CD4-positive, alpha-beta T cell treated with Interleukin-4 for 4 hours (primary cell): ENCODE measurements at places on chromosomes 13 and 19.

DNA sequence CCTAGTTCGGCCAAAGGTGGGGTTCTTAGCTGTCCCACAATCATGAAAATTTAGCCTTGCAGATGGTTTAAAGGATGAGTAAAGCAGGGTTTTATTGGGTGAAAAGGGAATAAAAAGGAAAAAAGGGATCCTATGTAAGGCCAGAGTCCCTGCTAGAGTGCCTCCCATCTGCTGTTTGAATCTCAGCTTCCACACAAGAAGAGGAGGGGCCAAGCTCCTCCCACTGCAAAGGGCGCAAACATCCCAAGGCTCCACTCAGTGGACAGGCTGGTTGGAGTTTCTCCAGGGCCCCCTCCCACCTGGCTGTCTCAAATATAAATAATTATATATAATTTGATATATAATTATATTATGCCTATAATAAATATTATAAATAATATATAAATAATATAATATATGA is 1272.1 kb upstream of the PCDH20 start:
- no peak for DNase-seq

DNA sequence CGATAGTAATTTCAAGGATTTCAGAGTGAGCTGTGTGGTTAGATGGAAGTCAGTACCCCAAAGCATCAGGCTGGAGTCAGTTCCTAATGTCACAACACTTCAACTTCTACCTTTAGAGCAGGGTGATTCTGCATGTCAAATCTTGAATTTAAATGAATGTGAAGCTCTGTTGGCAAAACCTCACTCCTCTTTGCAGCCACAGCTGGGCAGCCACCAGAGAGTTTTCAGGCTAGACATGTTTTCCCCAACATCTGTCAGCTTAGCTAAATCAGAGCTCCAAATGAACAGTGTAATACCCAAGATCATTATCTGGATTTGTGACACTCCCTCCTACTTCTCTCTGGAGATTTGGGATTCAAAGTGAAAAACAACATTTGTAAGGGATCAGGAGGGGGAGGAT is 33.7 kb upstream of the OLFM4 start:
- DNase-seq: no peak

GRCh38 chr13:32253911-32254399 is 61.2 kb downstream of the ZAR1L start:
- DNase-seq: no peak

- DNase-seq: no peak
Measured at GRCh38 chr13:112522578-112522977, 65.4 kb downstream of the TUBGCP3 start.

GRCh38 chr19:4061683-4062418 is 4.8 kb downstream of the ZBTB7A start:
- DNase-seq: no peak

GRCh38 chr19:39097721-39098120 is 13.6 kb downstream of the ACP7 start:
- DNase-seq: no peak

DNA sequence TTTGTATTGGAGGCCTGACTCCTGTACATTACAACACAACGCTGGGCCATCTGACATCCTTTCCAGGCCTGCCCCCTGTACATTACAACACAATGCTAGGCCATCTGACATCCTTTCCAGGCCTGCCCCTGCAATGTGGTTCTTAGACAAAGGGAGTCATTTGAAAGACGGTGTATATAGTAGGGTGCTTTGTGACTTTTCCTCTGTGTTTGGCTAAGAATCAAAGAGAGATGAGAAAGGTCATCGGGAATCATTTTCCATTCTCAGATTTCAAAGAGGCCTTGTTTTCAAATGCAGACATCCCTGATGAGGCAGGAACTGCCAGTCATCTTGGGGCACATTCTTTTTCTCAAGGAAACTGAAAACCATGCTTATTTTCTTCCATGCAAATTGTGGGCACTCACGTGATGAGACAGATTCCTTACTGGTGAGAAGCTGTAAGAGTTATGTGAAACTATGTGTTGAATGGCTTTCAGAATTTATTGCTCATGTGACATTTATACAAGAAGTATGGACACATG is 551.6 kb downstream of the MYO16 start:
- no peak for DNase-seq

DNA sequence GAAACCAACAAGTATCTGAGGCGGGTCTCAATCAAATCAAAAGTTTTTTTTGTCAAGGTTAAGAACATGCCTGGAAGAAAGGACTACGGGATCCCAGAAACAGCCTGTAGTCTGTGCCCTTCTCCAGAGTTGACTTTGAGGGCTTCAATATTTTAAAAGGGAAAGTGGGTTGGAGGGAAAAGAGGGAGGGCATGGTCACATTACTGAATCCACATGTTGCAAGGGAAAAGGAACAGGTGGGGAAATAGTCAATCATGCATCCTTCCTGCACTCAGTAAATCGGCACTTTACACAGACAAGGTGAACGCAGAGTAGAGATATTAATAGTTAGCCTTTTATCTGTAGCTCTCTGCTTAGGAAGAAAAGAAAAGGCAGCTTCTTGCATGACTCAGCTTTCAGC is 808.5 kb downstream of the UQCRFS1 start:
- DNase-seq: no peak

GRCh38 chr13:47829690-47830089 is 171.4 kb downstream of the SUCLA2 start:
- no peak for DNase-seq

GRCh38 chr19:31356587-31357314 is 7.5 kb upstream of the TSHZ3 start:
- DNase-seq: peak; percentile 36

GRCh38 chr19:7860714-7861618 is 13.2 kb downstream of the PRR36 start:
- DNase-seq: no peak

DNA sequence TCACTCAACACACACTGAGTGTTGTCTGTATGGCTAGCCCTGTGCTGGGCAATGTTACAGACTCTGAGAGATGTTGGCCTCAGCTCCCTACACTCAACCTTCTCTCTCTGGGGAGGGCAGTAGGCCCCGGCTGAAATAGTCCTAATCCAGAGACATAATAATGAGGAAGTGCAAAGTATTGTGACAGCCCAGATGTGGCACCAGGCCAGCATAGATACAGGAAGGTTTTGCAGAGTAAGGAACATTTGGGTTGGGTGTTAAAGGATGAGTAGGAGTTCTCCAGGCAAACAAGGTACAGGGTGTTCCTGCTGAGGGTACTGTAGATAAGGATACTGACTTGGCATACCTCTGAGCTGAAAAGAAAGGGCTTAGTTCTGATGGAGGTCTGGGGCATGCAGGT is 2.4 kb downstream of the LIN7B start:
- DNase-seq: no peak

GRCh38 chr13:60074397-60074796 is 89.3 kb downstream of the DIAPH3 start:
- no peak for DNase-seq

DNA sequence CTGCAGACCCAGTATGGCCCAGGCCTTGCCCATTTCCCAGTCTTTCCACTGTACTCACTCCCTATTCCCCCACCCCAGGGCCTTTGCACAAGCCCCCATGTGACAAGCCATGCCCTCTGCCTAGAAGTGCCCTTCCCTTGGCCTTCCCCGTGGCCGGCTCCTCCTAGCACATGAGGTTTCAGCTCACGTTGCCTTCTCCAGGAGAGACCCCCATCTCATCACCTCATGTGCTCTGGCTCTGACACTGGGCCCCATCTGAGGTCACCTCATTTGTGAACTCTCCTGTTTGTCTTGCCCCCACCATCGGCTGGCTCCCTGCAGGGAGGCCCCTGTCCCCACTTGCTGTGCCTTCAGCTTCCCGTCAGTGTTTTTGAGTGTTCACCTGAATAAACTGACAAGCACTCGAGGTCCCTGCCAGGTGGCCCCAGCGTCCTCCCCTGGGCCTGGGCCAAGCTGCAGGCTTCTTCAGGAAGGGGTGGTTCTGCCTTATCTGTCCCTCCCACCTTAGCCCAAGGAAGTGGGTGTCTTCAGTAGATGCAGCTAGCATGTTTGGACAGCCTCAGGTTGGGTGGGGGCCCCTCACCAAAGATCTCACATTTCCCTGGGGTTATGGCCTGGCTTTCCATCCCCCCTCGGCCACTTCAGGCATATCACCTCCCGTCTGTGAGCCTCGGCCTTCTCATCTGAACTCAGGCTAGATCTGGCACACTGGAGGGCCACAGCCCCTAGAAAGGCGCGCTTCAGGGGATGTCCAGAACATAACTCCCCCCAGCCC is 3.8 kb upstream of the SLC25A42 start:
- no peak for DNase-seq

GRCh38 chr13:49315036-49315565 is 67.4 kb downstream of the CDADC1 start:
- no peak for DNase-seq
